Fibroblast of pulmonary artery (primary cell): ENCODE measurements at places on chromosomes 5 and 9.

DNA sequence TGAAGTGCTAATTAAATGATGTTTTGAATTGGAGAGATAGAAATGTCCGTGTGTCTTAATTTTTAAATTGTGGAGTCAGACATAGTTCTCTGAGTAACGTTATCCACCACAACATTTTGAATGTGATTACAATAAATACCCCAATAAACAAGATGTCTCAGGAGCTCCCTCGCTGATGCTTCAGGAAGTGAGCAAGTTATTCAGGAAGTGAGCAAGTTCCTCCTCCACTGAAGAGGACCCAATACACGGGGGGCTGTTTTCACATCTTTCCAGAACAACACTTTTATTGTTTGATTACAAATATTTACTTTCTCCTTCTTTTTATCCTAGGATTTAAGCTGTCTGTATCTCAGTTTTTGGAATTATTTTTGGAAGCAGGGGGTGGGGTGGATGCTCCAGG lies 363.8 kb downstream of the LRRC70 start:
- DNase-seq, result peak; percentile 40

DNA sequence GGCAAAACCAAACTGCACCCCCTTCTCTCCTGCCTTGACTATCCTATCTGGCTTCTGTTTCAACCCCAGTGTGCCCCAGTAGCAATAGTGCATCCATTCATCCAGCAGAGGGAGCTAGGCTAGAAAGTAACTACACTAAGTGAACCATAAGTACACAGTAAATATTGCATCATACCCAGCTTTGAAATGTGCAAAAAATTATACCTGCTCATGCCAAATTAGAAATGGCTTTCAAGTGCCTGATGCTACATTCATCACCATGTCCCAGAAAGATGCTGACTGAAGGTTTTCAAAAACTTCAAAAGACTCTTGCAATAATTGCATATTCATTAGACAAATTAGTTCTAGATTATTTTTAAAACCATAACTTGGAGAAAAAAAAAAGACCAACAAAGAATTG lies 153.5 kb downstream of the PRELID2 start:
- DNase-seq, result peak; percentile 84

- no peak for DNase-seq
Observed at GRCh38 chr9:85276741-85277140, 465.0 kb downstream of the AGTPBP1 start.

DNA sequence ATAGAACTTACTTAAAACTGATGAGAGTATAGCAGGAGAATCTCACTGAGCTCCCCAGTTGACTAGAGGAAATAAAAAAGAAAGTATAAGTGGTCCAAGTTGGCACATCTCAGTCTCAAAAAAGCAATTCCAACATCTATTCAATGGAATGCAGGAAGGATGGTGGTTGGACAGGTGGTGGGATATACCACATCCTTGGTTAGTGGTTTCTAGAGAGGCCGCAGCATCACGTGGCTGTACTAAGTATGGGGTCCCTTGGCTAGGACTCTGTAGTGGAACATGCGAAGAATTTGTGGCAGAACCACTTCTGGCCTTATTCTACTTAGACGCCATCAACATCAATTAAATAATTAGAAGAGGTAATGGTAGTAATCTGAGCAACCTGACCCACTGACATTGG lies 232.4 kb downstream of the SAXO1 start:
- no peak for DNase-seq

GRCh38 chr9:4566806-4567205 lies 76.5 kb downstream of the SLC1A1 start:
- no peak for DNase-seq

DNA sequence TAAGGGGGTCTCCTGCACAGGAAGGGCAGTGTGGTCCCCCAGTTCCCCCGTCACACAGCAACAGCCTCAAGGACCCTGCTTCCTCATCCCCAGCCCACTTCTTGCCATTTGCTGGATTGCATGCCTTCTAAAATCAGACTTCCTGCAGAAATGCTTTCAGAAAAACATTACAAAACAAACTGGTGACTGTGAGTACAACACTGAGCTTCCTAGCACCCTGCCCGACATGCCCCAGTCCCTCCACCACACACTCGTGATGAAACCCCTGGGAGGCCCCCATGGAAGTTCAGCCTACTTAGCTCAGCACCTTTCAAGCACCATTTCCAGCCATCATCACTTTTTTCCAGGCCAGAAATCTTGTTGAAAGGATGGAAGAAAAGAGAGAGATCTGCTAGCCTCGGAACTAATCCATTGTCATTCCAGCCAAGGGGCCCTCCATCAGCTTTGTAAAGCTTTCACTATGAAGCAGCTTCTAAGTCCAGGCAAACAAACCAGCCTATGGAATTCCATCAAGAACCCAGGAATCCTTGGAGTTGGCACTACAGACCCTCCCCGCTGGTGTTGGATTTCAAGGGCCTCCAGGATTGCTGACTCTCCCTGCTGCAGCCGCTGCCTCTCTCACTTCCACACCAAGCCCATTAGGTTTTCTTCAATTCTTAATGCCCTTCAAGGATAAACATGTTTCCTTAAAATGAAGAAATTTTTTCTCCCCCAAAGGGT lies 114.6 kb downstream of the C5orf15 start:
- DNase-seq, result no peak

- peak; percentile 90 for DNase-seq
Observed at GRCh38 chr9:98860871-98861293, 53.4 kb downstream of the GALNT12 start.

DNA sequence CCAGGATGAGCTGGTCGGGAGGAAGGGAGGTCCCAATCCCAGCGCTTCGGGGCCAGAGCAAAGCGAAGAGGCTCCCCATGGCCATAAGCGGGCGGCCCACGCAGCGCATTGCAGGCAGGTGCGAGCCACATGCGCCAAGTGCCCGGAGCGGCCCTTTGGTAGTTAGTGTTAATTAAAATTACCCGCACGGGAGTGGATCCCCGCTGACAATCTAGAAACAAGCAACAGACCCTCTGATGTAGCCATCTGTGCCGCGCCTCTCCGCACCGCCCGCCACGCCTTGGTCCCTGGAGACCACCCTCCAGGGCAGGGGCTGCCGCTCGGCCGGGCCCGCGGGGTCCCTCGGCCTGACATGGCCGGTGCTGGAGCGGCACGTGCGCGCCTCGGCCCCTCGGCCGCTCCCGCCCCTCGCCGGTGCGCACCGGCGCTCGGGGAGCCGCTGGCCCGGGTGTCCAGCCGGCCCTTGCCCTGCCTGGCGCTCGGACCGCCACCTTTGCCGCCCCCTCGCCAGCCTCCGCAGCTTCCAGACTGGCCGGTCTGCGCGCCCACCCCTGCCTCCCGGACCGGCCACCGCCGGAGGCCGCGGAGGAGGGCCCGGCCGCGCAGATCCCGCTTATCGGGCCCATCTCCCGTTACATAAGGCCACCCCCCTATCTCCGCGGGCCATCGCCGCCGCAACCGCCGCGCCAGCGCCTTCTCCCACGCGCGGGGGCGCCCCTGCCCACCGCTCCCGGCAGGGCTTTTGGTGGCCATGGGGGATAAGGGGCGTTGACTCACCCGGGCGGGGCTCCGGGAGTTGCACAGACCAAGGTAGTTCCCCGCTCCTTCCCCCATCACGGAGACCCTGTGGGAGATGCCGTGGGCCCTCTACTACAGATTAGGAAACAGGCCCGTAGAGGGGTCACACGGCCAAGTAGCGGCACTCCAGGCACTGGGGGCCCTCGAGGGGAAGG lies 1.9 kb upstream of the IL13 start:
- no peak for DNase-seq

GRCh38 chr9:29806937-29807618 lies 2233.8 kb upstream of the C9orf72 start:
- no peak for DNase-seq

GRCh38 chr9:72207278-72207677 lies 58.0 kb downstream of the GDA start:
- no peak for DNase-seq

GRCh38 chr5:73851471-73852181 lies 225.6 kb downstream of the ARHGEF28 start:
- DNase-seq, result no peak

- peak; percentile 61 for DNase-seq
Observed at GRCh38 chr9:105245029-105245890, 809 bp downstream of the SLC44A1 start.

DNA sequence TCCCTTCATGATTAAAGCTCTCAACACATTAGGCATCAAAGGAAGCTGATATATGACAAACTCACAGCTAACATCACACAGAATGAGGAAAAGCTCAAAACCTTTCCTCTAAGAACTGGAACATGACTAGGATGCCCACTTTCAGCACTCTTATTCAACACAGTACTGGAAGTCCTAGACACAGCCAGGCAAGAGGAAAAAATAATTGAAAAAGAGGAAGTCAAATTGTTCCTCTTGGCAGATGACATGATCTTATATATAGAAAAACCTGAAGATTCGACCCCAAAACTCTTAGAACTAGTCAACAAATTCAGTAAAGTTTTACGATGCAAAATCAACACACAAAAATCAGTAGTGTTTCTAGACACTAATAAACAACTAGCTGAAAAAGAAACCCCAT lies 144.3 kb upstream of the NREP start:
- no peak for DNase-seq

GRCh38 chr5:179357031-179357430 lies 11.8 kb upstream of the ADAMTS2 start:
- DNase-seq, result peak; percentile 70

- DNase-seq, result peak; percentile 5
Observed at GRCh38 chr5:112576298-112576925, 157.3 kb upstream of the EPB41L4A start.

GRCh38 chr5:35685161-35685560 lies 67.5 kb downstream of the SPEF2 start:
- no peak for DNase-seq

DNA sequence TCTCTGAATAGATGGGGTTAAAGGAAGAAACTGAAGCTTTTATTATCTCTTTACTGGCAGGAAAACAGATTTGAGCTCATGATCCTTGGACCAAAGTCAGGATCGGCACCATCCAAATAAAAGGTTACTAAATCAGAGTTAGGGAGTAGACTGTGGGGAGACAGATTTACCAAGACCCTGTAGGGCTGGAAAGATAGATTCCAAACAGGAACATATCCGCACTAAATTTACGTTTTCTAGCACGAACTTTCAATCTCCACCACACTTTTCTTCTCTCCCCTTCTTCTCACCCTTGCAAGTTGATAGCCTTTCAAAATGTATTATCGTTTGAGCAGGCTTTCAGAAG lies 120.0 kb upstream of the HMHB1 start:
- DNase-seq, result no peak

DNA sequence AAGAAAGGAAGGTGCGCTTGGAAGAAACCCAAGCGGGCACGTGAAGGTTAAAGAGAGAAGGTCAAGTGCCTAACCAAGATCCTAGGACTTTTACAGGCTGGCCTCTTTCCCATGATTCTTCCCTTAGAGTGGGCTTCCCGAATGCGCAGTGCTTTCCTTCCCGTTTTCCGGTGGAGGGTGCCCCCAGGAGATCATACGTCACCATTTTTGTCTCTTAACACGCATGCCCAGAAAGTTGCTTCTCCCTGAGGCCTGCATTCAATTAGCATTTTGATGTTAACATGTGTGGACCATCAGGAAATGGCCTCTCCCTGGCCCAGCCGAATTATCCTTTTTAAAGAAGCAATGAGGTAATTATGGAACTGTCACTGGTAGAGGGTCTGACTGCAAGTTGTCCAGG lies 1.9 kb upstream of the RUSC2 start:
- DNase-seq, result no peak

GRCh38 chr5:68395302-68395701 lies 179.7 kb downstream of the PIK3R1 start:
- DNase-seq, result no peak

- no peak for DNase-seq
Observed at GRCh38 chr5:83802686-83803085, 82.0 kb upstream of the HAPLN1 start.

GRCh38 chr9:100170556-100170955 lies 71.5 kb downstream of the INVS start:
- no peak for DNase-seq

- peak; percentile 87 for DNase-seq
Observed at GRCh38 chr9:13274886-13275641, 4.4 kb downstream of the MPDZ start.

DNA sequence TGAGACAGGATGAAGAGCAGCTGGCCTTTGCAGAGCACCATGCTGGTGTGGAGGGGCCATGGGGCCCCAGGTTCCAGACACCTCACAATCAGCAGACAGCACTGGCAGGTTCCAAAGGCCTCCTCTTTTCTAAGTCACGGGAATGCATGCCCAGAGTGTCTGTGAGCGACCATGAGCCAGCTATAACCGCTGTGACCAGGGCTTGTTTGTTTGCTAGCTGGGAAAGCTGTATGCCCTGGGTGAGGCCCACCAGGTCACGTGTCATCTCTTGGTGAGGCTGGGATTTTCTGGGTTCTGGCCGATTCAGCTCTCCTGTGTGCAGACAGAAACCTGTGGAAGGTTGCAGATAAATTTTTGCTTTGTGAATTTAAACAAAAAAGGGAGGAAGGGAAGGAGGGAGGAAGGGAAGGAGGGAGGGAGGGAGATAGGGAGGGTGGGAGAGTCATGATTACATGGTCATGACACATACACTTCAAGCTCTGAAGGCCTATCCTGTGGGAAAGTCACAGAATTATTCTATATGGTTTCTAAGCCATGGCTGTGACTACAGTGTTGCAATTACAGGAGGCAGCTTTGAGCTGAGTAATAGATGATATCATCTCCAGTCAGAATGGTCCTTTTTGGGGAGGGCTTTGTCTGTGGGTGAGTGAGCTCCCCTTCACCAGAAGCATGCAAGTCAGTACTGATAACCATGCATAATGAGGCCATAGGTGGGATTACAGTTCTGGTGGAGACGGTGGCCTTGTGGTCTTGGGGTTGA lies 37.2 kb downstream of the PAPPA start:
- DNase-seq, result peak; percentile 89

DNA sequence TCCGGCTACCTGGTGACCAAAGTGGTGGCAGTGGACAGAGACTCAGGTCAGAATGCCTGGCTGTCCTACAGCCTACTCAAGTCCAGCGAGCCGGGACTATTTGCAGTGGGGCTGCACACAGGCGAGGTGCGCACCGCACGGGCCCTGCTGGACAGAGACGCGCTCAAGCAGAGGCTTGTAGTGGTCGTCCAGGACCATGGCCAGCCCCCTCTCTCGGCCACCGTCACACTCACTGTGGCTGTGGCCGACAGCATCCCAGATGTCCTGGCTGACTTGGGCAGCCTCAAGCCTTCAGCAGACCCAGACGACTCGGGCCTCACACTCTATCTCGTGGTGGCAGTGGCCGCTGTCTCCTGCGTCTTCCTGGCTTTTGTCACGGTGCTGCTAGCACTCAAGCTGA lies 2.1 kb downstream of the PCDHGA4 start:
- no peak for DNase-seq

- no peak for DNase-seq
Observed at GRCh38 chr9:93509084-93509483, 55.7 kb upstream of the FAM120AOS start.

- DNase-seq, result no peak
Observed at GRCh38 chr5:139068494-139069151, 129.5 kb downstream of the SIL1 start.
